ENCODE measurements at places on chromosomes 4 and X. TPM values are rescaled to one million over a fixed set of nuclear protein-coding genes. Genes with fewer than 3 reads are reported as not detected.

The FGD1 gene
- total RNA-seq, result 5.6 TPM

The NEXMIF gene
- total RNA-seq, result 0.07 TPM

The ARX gene
- not detected for total RNA-seq

The NHS gene
- 3.4 TPM for total RNA-seq

The NAA11 gene
- not detected for total RNA-seq

The IL3RA gene
- total RNA-seq, result not detected

The SSX4 gene
- not detected for total RNA-seq

The PHEX gene
- total RNA-seq, result 1.7 TPM

The RAB41 gene
- total RNA-seq, result not detected

The CFAP299 gene
- total RNA-seq, result 0.34 TPM

The LRIT3 gene
- under 0.01 TPM for total RNA-seq

The DSPP gene
- not detected for total RNA-seq

The CHRDL1 gene
- not detected for total RNA-seq

The FRG2 gene
- total RNA-seq, result not detected

The CT45A10 gene
- not detected for total RNA-seq

The F8A2 gene
- not detected for total RNA-seq

The SSX2 gene
- total RNA-seq, result not detected

The HDX gene
- total RNA-seq, result 1.4 TPM

The HTATSF1 gene
- 53.0 TPM for total RNA-seq

The ZFYVE28 gene
- total RNA-seq, result 0.93 TPM

The FAM47E gene
- 0.34 TPM for total RNA-seq

The MAOA gene
- total RNA-seq, result 68.0 TPM

The ATP5ME gene
- total RNA-seq, result 146 TPM

The SMIM10 gene
- total RNA-seq, result not detected

The TMEM33 gene
- 155 TPM for total RNA-seq

The PAGE5 gene
- total RNA-seq, result not detected

The PNMA6A gene
- total RNA-seq, result 0.57 TPM

The UGT2B15 gene
- not detected for total RNA-seq

The STPG2 gene
- 0.36 TPM for total RNA-seq

The CHRNA9 gene
- under 0.01 TPM for total RNA-seq

Measured in nasal cavity respiratory epithelium epithelial cell of viscerocranial mucosa (primary cell).